Kidney (tissue), 22 donors: ENCODE measurements at places on chromosomes 11 and 22.
A peak's percentile ranks its signal among the peaks of the same experiment; 100 is the strongest.

- no peak for DNase-seq
Observed at GRCh38 chr11:15199693-15200092, 85.0 kb downstream of the INSC start.

DNA sequence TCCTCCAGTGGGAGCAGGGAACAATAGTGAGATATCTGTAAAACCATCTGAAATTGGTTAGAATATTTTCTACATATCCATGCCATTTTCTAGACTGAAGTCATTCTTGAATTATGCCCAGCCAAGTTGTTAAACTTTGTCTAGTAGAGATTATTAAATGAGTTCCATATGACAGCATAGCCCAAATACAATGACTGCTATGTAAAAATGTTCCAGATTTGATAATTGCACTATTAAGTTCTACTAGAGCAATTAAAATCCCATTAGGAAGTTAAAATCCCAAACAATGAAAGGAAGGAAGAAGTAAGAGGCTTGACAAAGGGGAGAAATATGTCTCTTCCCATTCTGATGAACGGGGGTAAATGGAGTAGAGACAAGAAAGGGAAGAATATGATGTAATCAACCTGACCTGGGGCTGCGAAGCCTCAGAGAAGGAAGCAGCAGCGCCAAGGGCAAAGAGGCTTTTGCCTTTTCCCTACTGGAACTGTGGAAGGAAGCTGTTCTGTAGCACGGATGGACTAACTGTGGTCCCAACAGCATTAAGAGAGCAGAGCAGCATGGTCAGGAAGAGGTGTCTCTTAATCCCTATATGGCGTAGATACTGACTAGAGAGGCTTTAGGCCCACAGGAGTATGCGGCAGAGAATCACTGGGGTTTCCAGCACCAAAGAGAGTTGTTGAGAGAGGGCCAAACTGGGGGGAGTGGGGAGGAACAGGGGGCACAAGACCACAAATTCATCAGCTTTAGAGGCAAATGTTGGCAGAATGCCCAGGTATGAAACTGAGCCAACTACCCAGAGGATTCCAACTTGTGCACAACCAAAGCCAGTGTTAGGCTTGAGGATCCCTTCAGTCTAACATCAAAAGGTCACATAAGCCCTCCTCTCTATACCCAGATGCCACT, 26.7 kb downstream of the RRP8 start:
- no peak for DNase-seq

DNA sequence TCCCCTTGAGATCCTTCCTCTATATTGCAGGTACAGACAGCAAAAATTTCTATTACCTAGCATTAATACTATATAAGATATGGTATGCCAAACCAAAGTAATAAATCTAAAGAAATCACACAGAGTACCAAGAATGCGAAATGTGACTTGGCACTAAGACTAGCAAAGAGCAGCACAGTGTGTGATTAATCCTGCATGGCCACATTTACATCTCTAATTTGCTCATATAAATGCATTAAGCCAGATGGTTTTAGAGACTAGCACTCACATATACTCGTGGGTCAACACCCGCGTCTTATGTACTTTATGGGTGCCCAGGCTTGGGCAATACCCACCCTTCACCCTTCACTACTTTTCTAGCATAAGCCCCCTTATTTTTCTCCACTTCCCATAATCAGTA, 213.2 kb downstream of the TTC28 start:
- DNase-seq: no peak

DNA sequence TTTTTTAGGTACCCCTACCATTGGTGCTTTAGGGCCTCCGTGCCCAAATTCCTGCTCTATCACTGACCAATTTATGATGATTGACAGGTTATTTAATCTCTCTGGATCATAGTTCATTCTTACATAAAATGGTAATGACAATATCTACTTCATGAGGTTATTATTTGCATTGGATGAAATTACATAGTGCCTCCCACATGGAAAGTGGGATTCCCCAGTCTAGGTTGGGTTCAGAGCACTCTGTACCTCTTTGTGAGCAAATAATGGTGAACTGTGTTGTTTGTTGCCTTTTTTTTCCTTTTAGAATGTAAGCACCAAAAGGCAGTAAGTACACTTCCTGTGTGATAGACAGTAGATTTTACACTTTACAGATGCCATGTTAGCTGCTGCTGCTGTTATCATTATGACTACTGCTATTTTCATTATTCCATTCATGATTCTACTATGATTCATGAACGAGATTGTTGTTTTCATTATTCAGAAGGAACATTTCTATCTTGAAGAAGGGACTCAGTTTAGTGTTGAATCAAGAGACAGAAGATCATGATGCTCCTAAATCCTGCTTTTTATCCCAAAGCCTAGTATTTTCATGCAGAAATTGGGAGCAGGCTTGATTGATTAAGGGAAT, 100.8 kb downstream of the ALX4 start:
- no peak for DNase-seq

- peak; percentile 65 for DNase-seq
Observed at GRCh38 chr11:11359611-11360010, 6.6 kb upstream of the CSNK2A3 start.

DNA sequence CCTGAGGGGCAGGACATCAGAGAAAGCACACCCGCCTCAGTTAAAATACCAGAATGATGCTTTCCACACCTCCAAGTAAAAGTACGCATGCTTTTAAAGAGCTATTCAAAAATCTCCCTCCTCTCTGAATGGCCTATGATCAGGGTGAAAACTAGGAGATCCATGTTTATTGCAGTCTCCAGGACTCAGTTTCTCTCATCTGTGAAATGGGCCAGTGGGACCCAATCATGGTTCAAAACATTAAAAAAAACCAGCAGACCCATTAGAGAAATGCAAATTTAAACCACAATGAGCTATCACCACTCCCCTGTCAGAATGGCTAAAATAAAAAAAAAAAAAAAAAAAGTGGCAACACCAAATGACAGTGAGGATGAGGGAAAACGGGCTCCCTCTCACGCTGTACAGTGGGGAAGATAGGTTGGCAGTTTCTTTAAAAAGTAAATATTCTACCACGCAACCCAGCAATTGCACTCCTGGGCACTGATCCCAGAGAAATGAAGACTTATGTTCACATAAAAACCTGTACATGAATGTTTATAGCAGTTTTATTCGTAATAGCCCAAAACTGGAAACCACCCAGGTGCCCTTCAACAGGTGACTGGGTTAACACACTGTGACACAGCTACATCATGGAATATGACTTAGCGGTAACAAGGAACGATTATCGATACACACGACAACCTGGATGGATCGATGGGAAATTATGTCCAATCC, 242.7 kb downstream of the MN1 start:
- DNase-seq: no peak

- no peak for DNase-seq
Observed at GRCh38 chr11:43577566-43578264, 102.8 kb upstream of the HSD17B12 start.

- no peak for DNase-seq
Observed at GRCh38 chr11:122627745-122628144, 27.8 kb upstream of the UBASH3B start.

DNA sequence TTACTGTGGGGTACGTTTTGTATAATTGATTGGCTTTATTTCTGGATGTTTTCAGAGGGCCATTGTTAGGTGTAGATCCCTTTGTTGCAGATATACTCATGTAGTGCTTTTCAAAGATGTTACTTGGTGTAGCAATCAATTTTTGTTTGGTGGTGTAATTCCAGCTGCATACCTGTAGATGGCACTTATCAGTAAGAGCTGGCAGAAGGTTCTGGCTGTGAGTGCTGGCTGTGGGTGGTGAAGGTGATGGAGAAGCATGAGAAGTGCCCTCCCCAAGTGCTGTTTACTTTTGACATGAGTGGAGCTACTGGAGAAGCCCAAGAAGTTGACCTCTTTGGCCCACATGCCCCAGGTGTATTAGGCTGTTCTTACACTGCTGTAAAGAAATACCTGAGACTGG, 1074.9 kb downstream of the FAM181B start:
- DNase-seq: no peak

- no peak for DNase-seq
Observed at GRCh38 chr11:121944556-121945230, 171.3 kb downstream of the BLID start.

GRCh38 chr11:83643115-83643514, 356.9 kb upstream of the CCDC90B start:
- DNase-seq: no peak

GRCh38 chr22:27149921-27150543, 492.6 kb downstream of the MIAT start:
- DNase-seq: no peak

- no peak for DNase-seq
Observed at GRCh38 chr22:46366327-46366731, 30.8 kb downstream of the TRMU start.

DNA sequence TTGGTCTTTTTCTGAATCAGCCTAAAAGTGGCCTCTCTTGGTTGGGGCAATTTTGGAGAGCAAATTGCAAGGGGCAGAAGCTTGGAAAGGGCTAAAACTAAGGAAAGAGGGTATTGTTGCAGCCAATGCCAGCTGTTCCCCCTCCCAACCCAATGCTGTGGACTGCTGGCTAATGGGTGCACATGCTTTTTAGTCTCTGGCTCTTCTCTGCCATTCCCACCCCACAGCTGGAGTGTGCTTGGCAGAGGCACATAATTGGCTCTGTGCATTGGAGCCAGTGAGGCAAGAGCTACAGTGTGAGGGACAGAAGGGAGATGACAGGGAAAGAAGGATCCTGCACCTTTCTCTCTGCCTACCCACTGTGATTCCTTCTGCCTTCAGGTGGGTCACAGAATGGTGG, 140.0 kb downstream of the NECTIN1 start:
- DNase-seq: no peak

DNA sequence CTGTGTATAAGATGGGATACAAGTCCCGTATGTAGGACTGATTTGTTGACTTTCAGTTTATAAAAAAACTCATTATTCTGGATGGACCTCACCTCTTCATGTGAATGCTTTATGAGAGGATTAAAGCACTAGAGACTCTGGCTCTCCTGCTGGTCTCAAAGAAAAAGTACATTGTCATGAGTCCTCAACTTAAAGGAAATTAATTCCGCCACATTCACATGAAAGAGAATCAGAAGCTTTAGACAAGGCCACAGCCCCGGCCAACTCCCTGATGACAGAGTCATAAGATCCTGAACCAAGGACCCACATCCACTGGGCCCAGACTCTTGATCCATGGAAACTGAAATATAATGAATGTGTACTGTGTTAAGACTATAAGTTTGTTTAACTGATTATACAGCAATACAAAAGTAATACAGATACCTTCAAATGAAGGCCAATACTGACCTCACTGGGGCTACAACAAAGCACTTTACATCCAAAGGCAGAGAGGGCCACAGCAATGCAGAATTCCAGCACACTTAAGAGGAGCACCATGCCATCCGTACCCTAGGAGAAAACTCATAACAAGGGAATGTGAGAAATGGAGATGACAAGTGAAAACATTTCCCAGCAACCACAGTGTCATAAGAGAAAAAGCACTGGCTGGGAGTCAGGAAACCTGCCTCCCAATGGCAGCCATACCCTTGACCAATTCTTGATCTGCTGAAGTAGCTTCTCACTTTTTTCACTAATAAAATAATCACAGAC, 25.4 kb upstream of the MS4A6A start:
- no peak for DNase-seq

- no peak for DNase-seq
Observed at GRCh38 chr22:46747646-46748045, 9.6 kb upstream of the CERK start.

- DNase-seq: no peak
Observed at GRCh38 chr11:103902994-103903393, 133.4 kb upstream of the DDI1 start.

- DNase-seq: no peak
Observed at GRCh38 chr11:2302306-2302895, 588 bp downstream of the TSPAN32 start.

- peak; percentile 91 for DNase-seq
Observed at GRCh38 chr11:64268893-64269539, 15.4 kb downstream of the BAD start.

- DNase-seq: peak; percentile 67
Observed at GRCh38 chr11:24896118-24896835, 399.4 kb downstream of the LUZP2 start.

DNA sequence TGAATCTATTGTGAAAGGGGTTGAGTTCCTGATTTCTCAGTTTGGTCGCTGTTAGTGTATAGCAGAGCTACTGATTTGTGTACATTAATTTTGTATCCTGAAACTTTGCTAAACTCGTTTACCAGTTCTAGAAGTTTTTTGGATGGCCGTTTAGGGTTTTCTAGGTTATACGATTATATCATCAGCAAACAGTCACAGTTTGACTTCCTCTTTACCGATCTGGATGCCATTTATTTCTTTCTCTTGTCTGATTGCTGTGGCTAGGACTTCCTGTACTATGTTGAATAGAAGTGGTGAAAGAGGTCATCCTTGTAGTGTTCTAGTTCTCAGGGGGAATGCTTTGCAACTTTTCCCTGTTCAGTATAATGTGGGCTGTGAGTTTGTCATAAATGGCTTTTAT, 24.6 kb upstream of the OOSP4B start:
- DNase-seq: no peak

- no peak for DNase-seq
Observed at GRCh38 chr22:23072077-23072910, 2.0 kb downstream of the GNAZ start.

- DNase-seq: no peak
Observed at GRCh38 chr11:120254788-120255518, 15.0 kb downstream of the POU2F3 start.

DNA sequence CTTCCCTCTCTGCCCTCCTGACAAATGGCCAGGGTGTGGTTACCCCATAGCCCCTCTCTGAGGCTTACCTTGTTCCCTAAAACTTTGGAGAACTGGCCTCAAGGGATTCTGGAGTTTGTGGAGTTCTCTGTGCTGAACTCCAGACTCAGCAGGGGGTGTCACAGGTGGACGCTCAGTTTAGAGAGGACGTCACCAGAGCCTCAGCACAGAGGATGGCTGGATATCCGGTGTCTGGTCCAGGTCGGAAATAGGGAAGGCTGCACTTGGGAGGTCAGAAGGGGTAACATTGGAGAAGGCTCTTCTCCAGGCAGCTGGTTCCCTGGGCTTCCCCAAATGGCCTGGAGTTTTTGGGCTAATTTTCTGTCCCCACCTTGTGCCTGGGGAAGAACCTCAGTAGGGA, 64.2 kb downstream of the ADAMTS15 start:
- DNase-seq: no peak

GRCh38 chr11:94243571-94244515, 60.5 kb upstream of the IZUMO1R start:
- no peak for DNase-seq

DNA sequence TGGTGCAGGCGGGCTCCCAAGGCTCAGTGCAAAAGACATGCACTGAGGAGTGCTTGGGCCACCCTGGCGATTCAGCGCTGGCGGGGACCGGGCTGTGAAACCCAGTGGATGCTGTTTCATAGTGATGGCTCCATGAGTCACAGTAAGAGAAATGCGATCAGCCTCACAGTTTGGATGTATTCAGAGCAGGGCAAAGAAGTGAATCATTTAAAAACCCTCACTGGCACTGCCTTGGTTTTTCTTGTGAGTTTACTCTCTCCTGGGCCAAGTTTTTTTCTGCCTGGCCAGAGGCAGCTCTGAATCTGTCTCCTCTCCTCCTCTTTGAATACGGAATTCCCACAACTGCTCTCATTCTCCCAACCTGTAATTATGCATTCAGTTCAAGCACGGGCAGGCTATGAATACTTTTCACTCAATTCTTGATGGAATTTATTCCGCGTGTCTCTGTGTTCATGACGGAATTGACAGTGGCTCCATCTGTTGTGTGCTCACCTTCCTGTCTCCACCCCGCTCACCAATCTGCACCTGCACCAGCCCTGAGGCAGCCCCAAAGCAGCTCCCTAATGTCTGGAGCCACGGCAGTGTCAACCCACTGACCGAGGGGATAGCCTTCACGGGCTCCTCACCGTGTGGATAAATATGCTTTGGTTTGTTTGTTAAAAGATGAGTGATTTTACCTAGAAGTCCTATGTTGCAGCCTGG, 14.9 kb downstream of the ADAMTS8 start:
- no peak for DNase-seq

GRCh38 chr11:14230407-14230806, 128.6 kb downstream of the RRAS2 start:
- no peak for DNase-seq
